Neural crest cell (in vitro differentiated cells): ENCODE measurements at places on chromosomes 7 and 10.

GRCh38 chr10:131249955-131250344 is 61.6 kb downstream of the TCERG1L start:
- DNase-seq, result no peak
- H3K27me3 ChIP-seq, result peaks cover 12% of the 10 kb centered on the region
- H3K4me1 ChIP-seq, result peaks cover 14% of the 10 kb centered on the region
- no peak overlapping the region for H3K4me3 ChIP-seq
- H3K36me3 ChIP-seq, result no peaks in the 10 kb centered on the region

DNA sequence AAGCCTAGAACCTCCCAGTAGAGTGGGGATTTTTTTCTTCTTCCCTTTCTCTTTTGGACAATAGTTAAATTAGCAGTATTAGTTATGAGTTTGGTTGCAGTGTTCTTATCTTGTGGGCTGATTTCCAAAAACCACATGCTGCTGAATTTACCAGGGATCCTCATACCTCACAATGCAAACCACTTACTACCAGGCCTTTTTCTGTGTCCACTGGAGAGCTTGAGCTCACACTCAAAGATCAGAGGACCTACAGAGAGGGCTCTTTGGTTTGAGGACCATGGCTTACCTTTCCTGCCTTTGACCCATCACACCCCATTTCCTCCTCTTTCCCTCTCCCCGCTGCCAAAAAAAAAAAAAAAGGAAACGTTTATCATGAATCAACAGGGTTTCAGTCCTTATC is 5.4 kb downstream of the OPN1SW start:
- no peak for DNase-seq
- no peaks in the 10 kb centered on the region for H3K27me3 ChIP-seq
- H3K4me3 ChIP-seq, result no peak overlapping the region
- no peaks in the 10 kb centered on the region for H3K4me1 ChIP-seq
- no peak overlapping the region for H3K27ac ChIP-seq
- H3K36me3 ChIP-seq, result peaks cover 57% of the 10 kb centered on the region

- H3K36me3 ChIP-seq, result no peaks in the 10 kb centered on the region
- no peak for DNase-seq
- H3K27me3 ChIP-seq, result no peaks in the 10 kb centered on the region
- no peak overlapping the region for H3K4me3 ChIP-seq
These were observed 151.0 kb downstream of the CHN2 start for GRCh38 chr7:29345590-29345989.

DNA sequence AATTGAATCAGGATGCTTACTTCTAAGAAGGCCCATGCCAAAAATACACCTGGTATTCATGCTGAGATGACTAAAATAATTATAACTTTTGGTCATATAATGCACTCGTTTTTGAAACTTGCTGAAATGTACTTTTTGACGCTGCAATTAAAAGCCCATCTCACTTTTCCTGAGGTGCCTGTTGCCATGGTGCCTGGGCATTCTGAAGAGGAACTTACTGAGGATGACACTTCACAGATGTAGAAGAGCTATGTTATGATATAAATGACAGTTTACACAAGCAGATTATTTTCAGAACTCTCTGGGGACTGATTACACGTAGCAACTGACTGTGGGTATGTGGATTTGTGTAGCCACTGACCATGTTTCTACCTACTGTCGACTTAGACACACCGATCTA is 182.4 kb downstream of the TPK1 start:
- H3K27me3 ChIP-seq, result no peaks in the 10 kb centered on the region
- no peaks in the 10 kb centered on the region for H3K4me1 ChIP-seq
- no peak for DNase-seq
- H3K4me3 ChIP-seq, result no peak overlapping the region

GRCh38 chr10:132970641-132971438 is 28.5 kb upstream of the CFAP46 start:
- H3K36me3 ChIP-seq, result no peaks in the 10 kb centered on the region
- DNase-seq, result no peak
- H3K4me3 ChIP-seq, result no peak overlapping the region

GRCh38 chr7:8390262-8390626 is 43.2 kb upstream of the NXPH1 start:
- no peak overlapping the region for H3K4me3 ChIP-seq
- DNase-seq, result no peak
- no peak overlapping the region for H3K27ac ChIP-seq
- no peaks in the 10 kb centered on the region for H3K36me3 ChIP-seq

DNA sequence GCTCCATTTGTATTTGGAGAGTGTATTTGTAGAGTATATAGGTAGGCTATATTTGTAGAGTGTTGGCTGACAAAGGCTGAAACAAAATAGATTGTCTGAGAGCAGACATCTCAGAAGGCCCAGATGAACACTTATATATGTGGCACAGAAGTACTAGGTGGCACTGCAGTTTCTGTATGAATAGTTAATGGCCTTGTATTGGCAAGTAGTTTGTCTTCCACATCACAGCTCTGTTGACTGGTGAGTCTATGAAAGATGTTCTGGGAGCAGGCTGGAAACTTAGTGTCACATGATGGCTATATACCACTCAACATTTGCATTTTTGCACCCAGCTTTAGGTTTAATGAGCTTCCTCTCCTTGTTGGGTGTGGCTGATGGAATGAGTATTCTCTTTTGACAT is 51.9 kb downstream of the CCNY start:
- no peak overlapping the region for H3K27ac ChIP-seq
- H3K27me3 ChIP-seq, result no peaks in the 10 kb centered on the region
- no peak overlapping the region for H3K4me3 ChIP-seq
- H3K36me3 ChIP-seq, result peaks cover 8% of the 10 kb centered on the region

DNA sequence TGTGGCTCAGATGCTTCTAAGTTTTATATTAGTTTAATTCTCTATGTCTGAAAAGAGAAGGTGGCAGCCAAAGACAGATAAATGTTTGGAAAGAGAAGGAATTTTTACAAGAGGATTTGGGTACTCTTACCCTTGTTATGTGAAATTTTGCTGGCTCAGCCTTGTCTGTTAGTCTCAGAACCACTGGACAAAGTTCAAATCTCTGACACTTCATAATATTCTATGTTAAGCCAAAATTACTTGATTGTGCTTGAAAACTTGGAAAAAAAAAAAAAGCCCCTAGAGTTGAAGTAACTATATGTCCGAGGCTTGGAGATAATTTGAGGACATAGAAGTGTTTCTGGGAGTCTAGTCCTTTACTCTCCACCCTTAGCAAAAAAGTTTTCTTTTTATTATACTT is 1079.3 kb upstream of the LRRTM3 start:
- H3K36me3 ChIP-seq, result no peaks in the 10 kb centered on the region
- H3K27ac ChIP-seq, result no peak overlapping the region
- H3K4me1 ChIP-seq, result no peaks in the 10 kb centered on the region
- H3K4me3 ChIP-seq, result no peak overlapping the region
- DNase-seq, result no peak

DNA sequence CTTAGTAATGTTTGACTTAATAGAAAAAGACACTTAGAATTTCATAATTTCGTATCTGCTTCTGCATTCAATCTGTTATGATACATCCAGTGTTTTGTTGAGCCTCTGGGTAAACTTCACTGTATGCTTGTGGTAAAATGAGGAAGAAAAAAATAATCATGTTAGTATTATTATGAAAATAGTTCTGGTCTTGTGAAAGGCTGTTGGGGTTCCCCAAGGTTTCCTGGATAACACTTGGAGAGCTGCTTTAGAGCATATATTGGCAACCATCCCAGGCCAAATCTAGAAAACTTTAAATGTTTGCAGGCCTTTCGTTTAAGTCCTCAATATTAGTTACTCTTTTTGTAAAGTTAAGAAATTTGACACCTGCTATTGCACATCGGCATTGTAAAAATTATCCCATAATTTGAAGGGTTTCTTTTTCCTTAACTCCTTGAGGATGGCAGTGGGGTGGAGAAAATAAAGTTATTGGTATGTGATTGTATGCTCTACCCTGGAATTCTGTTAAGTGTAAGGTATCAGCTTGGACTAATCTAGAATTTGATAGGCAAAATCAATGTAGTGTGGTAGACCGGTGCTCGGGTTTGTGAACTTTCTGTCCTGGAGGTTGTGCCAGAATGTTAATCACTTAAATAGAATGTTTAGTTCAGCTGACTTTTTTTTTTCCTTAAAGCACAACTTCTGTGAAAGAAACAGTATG is 54.5 kb downstream of the WAC start:
- H3K4me1 ChIP-seq, result no peaks in the 10 kb centered on the region
- no peak for DNase-seq
- H3K27me3 ChIP-seq, result no peaks in the 10 kb centered on the region
- peaks cover 16% of the 10 kb centered on the region for H3K36me3 ChIP-seq
- H3K27ac ChIP-seq, result no peak overlapping the region
- no peak overlapping the region for H3K4me3 ChIP-seq
